ENCODE measurements at places on chromosomes 3 and 15.
A peak's percentile ranks its signal among the peaks of the same experiment; 100 is the strongest.

DNA sequence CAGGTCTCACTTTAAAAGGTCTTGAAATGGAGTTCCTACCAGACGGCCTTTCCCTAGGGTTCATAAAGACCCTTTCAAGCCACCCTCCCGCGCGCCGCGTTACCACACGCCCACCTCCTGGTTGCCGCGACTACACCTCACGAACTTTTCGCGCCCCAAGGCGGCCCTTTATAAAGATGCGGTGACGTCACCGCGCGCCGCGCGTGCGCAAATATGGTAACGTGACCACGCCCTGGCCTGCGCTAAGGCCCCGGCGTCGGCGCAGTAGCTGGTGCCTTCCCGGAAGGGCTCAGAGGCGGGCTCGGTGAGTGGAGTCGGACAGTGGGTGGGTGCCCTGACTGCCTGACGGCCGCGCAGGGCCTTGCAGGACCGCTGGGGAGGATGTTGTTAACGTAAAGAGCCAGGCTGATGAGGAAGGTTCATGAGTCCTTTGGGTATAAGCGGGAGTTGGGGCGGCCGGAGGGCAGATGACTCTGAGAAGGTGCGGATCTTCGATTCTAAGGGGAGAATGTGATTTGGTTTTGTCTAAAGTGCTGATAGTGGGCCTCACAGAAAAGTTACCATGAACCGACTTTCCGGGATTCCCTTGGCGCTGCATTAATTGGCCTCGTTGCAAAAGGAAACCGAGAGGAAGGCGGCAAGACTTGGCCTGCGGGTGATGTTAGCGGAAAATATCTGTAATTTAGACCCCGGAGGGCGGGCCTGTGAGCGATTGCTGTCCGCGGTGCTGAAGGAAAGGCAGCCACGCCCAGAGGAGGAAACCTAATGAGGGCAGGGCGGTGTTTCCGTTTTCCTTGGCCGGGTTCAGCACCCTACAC is 54.4 kb downstream of the FEZF2 start:
- peak; percentile 67 for DNase-seq

- no peak for DNase-seq
Measured at GRCh38 chr15:40233727-40234577, 4.9 kb upstream of the PAK6 start.

GRCh38 chr15:57640930-57641682 is 49.4 kb downstream of the MYZAP start:
- peak; percentile 35 for DNase-seq

DNA sequence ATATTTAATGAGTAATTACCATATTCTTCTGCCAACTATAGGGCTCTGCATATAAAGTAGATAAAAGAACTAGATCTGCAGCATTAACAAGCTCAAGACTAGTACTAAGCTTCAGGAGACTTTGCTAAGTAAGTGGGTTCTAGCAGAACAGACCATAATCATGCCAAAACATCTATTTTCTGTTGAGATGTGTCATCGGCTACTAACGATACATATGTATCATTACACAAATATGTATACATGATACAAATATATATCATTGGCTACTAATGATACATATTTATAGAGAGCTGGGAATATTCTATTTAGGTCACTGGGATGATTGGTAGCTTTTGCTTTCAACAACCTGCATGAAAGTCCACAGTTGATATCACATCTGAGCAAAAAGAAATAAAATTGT is 185.8 kb upstream of the DCBLD2 start:
- DNase-seq: no peak

GRCh38 chr15:73141216-73141900 is 89.1 kb downstream of the NEO1 start:
- no peak for DNase-seq

GRCh38 chr3:46243560-46243959 is 1.3 kb downstream of the CCR3 start:
- DNase-seq: no peak

GRCh38 chr3:135752851-135753250 is 212.7 kb upstream of the PPP2R3A start:
- no peak for DNase-seq

DNA sequence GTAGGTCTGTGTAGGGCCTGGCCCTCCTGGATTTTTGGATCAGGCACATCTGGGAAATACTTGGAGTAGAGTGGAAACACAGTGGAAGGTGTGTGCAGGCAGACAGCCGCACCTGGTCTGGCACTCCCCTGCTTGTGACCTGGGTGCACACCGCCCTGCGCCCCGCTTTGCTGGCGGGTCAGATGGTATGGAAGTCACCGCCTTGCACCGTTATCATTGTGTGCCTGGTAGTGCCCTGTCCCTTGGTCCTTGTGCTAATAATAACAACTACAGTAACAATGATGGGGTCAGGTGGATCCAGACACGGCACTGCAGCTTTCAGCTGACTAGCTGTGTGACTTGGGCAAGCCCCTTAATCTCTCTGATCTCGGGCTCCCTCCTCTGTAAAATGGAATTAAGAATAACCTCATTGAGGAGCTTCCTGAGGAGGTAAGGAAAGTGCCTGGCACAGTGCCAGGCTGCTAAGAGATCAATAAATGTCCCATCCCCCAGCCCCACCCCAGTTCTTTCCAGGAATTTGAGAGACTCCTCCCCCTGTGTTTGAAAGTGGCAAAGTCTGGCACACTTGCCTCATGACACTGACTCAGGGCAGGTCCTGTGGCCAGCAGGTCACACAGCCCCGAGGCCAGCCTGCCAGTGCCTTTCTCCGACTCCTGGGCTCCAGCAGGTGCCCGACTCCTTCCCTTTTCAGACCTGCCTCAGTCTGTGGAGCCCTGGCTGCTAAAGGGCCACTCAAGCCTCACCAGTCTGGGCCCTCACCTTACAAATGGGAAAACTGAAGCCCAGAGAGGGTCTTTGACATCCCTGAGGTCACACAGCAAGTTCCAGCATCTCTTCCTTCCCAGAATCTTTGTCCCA is 9.8 kb downstream of the ISG20 start:
- DNase-seq: no peak

- DNase-seq: no peak
Measured at GRCh38 chr15:25838871-25839195, 24.3 kb downstream of the ATP10A start.

DNA sequence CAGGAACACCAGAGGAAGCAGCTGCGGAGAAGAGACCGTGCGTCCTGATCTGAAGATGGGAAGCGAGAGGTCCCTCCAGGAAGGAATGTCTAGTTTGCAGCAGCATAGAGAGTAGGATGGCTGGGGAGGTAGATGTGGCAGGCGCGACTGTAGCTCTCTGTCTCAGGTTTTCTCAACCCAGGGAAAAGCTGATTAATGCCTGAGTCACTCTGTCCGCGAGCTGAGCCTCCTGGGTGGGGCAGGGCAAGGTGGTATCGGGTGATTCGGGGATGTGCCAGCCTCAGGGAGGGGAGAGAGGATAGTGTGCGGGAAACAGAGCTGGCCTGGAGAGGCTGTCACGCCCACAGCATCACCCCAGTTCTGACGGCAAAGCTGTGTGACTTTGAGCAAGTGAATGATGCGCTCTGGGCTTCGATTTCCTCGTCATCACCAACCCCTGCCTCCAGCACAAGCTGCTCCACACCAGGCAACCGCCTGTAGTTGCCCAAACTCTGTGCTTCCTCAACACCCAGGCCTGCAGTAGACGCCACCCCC is 28.4 kb downstream of the CPN2 start:
- DNase-seq: peak; percentile 81

GRCh38 chr3:185647880-185648210 is 61.8 kb downstream of the SENP2 start:
- DNase-seq: no peak

DNA sequence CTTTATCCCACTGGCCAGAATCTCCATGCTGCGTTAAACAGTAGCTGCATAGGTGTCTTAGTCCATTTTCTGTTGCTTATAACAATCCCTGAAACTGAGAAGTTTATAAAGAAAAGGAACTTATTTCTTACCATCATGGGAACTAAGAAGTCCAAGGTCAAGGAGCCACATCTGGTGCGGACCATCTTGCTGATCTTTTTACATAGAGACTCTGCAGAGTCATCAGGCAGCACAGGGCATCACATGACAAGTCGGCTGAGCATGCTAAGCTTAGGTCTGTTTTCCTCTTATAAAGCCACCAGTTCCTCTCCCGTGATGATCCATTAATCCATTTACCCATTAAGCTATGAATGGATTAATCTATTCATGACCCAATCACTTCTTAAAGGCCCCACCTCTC is 22.4 kb upstream of the FAM174B start:
- no peak for DNase-seq

DNA sequence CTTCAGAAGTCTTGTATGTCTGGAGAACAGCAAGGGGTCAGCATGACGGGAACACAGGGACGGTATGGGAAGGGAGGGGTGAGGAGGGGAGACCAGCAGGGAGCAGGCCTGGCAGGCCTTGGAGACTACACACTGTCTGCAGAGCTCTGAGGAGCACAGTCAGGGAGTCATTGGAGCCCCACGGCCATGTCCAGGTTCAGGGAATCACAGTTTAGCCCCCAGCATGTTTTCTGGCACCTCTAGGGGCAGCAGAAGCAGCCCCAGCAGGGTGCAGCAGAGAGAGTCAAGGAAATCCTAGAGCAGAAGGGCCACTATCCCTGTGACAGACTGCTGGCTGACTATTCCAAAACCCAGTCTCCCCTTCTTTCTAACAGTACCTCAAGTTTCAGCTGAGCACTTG is 3.2 kb downstream of the LAMP3 start:
- DNase-seq: no peak

Measured in HTR-8/SVneo (cell line).